ENCODE measurements at places on chromosomes 11 and 22.

- DNase-seq, result no peak
Observed at GRCh38 chr22:35307892-35308291, 8.2 kb downstream of the TOM1 start.

- DNase-seq, result no peak
Observed at GRCh38 chr22:47133061-47133969, 370.9 kb downstream of the TBC1D22A start.

DNA sequence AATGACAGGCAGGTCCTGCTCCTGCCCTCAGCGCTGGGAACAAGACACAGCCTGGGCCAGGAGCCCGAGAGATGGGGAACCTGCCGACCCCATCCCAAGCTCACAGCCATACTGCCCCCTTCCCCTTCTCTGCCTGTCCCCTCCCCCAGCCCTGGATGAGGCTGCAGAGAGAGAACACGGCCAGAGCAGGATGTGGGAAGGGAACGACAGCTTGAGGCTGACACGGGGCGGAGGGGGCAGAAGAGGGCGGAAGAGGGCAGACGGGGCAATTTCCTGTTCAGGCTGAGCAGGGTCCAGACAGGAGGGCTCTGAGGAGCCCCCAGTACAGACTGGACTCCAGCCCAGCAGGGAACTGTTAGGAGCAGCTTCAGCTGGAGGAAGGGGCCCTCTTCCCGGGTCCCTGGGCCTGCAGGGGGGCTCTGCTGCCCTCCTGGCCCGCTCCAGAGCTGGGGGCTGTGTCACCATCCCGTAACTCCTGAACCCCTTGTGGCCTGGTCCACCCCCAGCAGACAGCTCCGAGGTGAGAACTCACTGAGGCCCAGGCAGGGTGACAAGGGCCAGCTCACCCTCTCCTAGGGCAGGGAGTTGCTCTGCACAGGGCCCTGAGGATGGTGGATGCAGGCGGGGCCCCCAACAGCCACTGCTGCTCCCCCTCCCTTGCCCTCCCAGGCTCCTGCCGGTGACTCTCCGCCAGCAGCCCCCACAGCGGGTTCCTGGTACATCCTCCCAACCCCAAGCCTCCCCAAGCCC, 5.7 kb downstream of the CTSD start:
- no peak for DNase-seq

- DNase-seq, result peak; percentile 58
Observed at GRCh38 chr11:77174559-77174958, 46.5 kb downstream of the MYO7A start.

DNA sequence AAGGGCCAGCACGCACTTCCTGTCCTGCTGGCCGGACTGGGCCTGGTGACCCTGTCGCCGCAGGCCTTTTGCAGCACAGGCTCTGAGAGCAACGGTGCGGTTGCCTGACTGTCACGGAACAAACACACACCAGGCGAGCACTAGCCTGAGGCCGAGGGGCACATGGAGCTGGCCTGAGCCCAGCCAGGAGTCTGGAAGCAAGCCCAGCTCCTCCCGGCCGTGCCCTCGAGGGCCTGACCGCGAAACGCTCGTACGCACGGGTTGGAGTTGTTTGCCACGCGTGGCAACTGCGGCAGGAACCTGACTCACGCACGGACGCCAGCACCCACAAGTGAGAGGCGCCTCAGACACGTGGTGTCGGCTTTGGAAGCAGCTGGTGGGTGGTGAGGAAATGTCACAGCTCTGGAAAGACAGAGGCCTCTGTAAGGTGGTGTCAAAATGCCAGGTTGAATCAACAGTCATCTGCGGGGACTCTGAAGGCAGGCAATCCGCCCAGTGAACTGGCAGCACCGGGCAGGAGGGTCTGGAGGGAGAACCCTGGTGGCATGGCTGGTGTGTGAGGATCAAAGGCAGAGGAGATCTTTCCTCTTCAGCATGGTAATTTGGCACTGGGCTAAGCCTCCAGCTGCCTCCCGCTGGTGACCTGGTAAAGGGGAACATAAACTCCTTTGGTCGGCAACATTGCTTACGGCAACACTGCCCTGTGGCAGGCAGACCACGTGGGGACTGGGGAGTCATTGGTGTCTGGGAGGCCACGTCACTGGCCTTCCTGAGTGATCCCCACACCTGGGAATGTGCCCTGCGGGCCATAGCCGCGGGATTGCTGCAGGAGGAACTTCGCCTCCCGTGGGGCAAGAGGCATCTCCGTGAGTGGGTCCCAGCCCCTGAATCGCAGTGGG, 15.3 kb upstream of the IL17REL start:
- no peak for DNase-seq

GRCh38 chr22:44661659-44662569, 40.1 kb upstream of the PRR5 start:
- no peak for DNase-seq

- no peak for DNase-seq
Observed at GRCh38 chr11:40125054-40125453, 1334.4 kb downstream of the LRRC4C start.
